Ammon's horn (tissue), 1 donor: ENCODE measurements at places on chromosomes 3 and 15.

DNA sequence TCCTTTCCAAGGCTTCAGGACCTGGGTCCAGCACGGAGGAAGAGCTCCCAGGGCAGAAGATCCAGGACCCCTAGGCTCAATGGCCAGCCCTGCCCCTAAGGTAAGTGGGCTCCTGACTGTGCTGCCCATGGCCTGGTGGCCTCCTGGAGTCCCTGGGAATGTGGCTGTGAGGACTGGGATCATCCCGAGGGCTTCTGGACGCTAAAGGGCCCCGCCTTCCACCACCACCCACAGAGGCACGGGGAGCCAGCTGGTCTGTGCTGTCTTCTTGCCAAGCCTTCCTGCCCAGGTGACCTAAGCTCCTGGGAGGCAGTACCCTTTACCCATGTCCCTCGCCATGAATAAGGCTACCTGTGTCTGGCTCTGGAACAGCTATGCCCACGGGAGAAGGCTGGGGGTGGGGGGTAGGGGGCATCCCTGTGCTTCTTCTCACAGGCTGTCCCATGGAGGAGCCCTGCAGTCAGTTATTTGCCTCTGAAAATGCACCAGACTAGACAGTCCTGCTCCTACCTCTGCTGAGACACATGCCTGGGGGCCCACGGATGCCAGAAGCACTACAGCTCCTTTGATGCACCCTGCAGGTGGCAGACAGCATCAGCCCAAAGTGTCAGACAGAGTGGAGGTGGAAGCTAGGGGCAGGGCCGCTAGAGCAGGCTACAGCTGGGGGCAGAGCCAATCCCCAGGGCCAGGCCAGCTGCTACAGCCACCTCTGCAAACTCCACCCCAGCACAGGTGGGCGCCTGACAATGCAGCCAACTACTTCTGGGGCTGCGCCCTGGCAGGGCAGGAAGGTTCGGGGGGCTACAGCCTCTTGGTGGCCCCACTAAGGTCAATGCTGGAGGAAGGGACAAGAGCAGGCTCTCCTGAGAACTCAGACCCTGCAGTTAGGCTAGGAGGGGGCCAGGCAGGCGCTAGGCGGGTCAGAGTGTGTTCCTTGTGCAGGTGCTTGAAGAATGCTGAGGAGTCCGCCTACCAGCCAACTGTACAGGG lies 90.9 kb downstream of the SEC22A start:
- no peak for DNase-seq

- DNase-seq, result no peak
These were observed 20.3 kb downstream of the CISH start for GRCh38 chr3:50591196-50591741.

DNA sequence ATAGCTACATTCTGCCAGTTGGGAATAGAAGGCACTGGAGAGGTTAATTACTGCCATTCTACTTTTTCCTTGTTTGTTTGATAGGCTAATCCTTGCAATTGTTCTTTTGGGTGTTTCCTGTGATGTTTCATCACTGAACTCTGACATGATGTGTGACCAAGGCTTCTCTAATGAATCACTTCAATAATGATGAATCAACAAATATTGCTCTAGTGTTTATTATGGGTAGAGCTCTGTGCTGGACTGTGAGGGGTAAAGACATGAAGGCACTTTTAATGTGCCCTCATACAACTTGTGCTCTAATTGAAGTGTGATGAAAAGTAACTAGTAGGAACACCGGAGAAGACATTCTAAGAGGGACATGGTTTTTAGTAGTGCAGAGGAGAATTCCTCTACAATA lies 233.6 kb downstream of the WDR72 start:
- DNase-seq, result no peak

- DNase-seq, result no peak
These were observed 289.3 kb upstream of the RORA start for GRCh38 chr15:61518191-61518950.

DNA sequence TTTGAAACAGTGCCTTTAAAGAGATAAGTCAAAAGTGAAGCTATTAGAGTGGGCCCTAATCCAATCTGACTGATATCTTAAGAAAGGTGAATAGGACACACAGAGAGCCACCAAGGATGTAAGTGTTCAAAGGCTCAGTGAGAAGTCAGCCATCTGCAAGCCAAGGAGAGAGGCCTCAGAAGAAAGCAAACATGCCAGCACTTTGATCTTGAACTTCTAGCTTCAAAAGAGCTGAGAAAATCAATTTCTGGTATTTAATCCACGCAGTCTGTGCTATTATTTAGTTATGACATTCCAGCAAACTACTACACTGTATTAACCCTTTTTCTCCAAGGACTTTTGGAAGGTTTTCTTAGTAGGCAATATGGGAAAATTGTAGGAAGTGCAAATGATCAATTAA lies 95.7 kb downstream of the LRRC3B start:
- DNase-seq, result no peak

- DNase-seq, result no peak
These were observed 14.9 kb upstream of the CELF6 start for GRCh38 chr15:72334842-72335241.

DNA sequence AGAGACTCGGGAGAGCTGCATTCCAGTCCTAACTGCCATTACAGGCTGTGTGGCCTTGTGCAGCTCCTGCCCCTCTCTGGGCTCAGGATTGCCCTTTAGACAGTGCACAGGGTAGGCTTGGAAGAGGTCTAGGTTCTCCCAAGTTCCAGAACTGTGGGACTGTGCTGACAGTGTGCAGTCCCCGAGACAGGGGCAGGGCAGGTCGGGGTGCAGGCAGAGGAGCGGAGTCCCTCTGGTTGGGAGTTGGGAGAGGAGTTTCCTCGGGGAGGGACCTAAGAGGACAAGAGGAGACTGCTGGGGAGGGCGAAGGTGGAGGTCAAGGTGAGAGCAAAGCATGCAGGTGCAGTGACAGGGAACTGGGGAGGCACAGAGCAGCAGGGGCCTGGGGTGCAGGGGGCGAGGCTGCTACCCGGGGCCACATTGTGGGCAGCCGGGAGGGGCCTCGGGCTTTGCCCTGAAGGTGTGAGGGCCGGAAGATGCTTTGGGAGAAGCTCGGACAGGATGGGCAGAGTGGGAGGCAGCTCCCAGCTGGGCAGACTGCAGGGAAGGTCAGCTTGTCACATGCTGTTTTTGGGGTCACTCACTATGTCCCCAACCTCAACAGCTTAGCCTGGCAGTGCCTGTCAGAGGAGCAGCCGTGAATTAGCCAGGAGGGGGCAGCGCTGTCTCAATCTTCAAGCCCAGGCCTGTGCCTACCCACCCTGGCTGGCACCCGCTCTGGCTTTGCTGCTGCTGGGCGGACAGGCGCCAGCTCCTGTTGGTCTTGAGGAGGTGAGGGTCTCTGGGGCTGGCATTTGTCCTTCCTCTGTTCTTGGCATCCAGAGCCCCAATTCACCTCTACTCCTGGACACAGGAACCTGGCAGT lies 15.4 kb upstream of the CSPG4 start:
- peak; percentile 76 for DNase-seq

GRCh38 chr15:79122991-79123390 lies 32.4 kb upstream of the RASGRF1 start:
- peak; percentile 37 for DNase-seq

GRCh38 chr3:26915208-26915607 lies 292.6 kb downstream of the LRRC3B start:
- DNase-seq, result no peak

DNA sequence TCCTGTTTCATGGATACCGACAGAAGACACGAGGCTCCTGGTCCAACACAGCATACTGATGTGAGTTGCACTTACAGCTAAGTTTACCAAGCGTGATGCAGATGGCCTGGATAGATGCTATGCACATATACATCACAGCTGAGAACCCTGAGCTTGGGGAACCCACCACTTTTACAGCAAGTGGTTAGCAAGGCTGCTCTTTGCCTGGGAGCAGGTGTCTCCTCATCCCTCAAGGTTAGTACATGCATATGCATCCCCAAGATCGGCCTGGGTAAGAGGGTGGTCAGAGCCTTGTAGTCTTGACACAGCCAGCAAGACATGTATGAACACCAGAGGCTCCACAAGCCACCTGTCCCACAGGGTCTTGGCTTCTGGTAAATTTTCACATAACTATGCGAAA lies 28.3 kb downstream of the LRRC2 start:
- DNase-seq, result no peak
